ENCODE measurements at places on chromosomes 13 and 19.

GRCh38 chr19:15418231-15418578 is 583 bp downstream of the AKAP8L start:
- no peak for DNase-seq

DNA sequence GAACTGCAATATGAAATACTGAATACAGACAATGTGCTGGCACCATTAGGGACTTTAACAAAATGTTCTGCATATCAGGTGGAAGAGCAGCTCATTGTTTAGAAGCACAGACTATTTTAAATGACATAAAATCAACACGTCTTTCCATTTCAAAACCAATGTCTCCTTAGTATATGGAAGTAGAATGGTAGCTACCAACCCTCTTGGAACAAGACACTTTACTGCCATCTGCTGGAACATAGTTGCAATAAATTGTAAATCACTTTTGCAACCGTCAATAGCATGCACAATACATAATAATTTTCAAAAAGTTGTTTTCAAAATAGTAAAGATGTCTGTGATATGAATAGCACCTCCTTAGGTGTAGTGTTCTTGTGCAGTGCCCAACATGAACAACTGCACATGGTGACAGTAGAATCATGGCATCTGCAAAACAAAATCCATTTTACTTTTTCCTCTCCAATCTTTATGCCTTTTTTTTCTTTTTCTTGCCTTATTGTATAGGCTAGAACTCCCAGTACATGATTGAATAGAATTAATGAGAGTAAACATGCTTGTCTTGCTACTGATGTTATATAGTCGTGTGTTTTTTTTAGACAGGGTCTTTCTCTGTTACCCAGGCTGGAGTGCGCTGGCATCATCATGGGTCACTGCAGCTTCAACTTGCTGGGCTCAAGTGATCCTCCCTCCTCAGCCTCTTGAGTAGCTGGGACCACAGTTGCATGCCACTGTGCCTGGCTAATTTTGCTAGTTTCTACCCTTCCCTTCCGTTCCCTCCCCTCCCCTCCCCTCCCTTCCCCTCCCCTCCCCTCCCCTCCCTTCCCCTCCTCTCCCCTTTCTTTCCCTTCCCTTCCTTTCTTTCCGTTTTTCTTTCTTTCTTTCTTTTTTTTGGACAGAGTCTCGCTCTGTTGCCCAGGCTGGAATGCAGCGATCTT is 7.8 kb upstream of the LYPD5 start:
- DNase-seq = no peak

DNA sequence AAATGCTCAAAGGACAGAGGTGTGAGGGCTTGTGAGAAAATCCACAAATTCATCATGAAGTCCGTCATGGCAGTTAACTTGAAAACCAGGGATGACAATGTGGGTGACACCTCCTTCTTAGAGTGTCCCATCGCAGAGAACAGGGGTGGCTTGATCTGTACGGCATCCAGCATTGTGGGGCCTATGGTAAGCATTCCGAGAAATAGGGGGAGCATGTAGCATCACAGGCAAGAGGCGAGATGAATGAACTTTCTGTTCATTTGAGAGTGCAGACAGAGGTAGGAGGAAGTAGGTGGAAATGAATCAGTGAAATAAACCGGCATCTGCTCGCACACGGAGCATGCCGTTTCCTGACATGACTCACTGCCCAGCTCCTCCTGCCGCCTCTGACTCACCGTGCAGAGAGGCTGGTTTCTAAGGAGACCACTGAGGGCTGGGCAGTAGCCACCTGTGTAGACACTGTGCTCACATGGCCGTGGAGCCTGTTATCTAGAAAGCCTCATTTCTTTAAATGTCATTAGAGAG is 339.0 kb downstream of the RFC3 start:
- DNase-seq = peak; percentile 93

GRCh38 chr19:30149300-30149699 is 207.3 kb downstream of the URI1 start:
- no peak for DNase-seq

GRCh38 chr13:103898481-103898880 is 832.3 kb upstream of the SLC10A2 start:
- DNase-seq = no peak

GRCh38 chr19:8161135-8161646 is 11.8 kb upstream of the FBN3 start:
- no peak for DNase-seq

- no peak for DNase-seq
Measured at GRCh38 chr13:41284512-41285288, 21.3 kb upstream of the MTRF1 start.

DNA sequence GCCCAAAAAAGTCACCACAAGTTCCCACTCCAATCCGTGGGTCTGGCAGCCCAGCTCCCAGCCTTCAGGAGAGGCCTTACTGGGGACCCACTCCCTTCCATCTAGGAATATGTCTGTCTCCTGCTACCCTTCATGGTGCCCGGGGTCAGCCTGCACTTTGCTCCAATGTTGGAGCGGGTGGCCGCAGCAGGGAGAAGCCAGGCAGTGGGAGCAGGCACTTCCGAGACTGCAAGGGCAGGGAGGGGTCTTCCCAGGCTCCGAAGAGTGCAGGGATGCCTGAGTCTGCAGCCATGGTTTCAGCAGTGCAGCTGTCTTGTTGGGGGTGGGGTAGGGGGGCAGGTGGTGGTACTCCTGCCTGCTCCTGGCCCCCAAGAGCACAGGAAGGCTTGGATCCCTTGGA is 1616.2 kb downstream of the SLITRK5 start:
- DNase-seq = no peak

- DNase-seq = no peak
Measured at GRCh38 chr19:10478476-10478875, 24.7 kb downstream of the KEAP1 start.

DNA sequence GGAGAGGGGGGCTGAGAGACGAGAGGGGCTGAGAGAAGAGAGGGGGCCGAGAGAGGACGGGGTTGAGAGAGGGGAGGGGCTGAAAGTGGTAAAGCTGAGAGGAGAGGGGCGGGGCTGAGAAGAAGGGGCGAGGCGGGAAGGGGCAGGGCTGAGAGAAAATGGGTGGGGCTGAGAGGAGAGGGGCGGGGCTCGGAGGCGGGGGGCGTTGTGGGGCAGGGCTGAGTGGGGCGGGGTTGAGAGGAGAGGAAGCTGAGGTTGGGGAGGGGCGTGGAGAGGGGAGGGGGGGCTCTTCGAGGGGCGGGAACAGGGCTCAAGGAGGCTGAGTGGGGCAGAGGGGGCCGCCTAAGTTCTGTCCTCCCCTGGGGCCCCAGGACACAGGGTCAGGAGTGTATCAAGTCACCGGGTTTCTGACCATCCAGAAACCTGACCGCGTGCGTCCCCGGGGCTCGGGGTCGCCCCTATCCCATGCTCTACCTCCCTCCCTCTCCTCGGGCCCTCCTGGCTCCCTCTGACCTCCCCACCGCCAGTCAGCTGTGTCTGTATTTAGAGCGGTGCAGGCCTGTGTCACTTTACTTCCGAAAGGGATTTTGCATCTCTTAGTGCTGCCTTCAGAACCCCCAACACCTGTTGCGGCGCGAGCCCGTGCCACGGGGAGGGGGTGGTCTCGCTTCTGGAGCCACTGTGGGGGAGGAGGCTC is 38.6 kb upstream of the SEMA6B start:
- no peak for DNase-seq

DNA sequence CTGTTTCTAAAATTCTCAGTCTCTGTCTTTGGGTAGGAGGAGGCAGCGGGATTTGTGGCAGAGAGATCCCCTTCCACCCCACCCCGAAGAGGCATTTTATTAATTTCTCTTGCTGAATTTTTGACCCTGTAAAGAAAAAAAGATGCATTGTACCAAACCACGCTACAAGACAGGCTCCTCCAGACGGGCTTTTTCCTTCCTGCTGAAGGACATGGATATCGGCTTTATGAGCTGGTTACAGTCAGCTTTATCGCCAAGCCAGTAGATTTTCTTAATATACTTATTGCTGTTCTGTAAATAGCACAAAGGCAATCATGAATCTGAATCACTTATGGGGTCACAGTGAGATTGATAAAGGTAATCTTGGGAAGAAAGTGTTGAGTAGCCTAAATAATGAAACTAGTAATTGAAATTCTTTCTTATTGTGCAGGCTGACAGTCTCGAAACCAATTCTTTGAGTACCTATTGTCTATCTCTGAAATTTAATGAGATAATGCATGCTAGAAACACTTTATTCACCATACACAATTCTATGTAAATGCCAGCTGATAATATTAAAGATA is 24.5 kb downstream of the MBNL2 start:
- no peak for DNase-seq

- peak; percentile 11 for DNase-seq
Measured at GRCh38 chr13:32731576-32731975, 145.3 kb downstream of the PDS5B start.

GRCh38 chr13:52850396-52851136 is 2.1 kb upstream of the PCDH8 start:
- DNase-seq = no peak

DNA sequence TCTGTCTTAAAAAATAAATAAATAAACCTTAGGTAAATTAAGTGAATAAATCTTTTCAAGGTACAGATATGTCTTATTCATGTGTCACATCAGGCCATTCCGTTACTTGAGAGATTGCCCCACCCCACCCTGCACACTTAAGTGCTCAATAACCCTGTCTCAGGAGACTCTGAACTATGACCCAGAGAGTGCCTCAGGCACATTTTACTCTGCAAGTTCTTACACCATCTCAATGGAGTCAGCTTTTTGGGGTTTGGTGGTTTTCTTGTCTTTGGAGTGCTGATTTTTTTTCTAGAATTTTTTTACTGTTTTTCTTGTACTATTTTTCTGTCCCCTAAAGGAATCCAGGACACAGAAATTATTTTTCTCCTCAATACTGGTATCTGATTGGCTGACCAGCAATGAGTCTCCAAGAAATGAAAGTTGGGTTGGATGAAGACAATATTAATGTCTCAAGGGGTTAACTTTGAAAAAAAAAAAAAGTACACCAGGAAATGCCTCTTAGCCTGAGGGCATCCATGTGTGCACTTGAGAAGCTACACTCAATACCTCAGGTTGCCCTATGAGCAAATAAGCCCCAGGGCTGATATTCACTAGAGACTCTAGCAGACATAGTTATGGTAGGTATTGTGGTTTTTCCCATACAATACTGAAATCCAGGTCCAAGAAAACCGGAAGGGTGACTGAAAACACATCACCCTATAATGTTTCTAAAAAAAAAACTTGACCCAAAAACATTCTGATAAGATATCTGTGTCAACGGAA is 114.6 kb upstream of the ZNF91 start:
- DNase-seq = no peak
